Activated T-cell treated with anti-CD3 and anti-CD28 coated beads, Interleukin-2, amount 50 U/mL, for 72 hours (primary cell): ENCODE measurements at places on chromosomes 3 and 15. TPM values are rescaled to one million over a fixed set of nuclear protein-coding genes. Genes with fewer than 3 reads are reported as not detected.

SUSD5 gene
- not detected for total RNA-seq

ANKUB1 gene
- total RNA-seq: not detected

- H3K27me3 ChIP-seq: no peaks in the 10 kb centered on the region
- no peak overlapping the region for H3K4me3 ChIP-seq
- no peak for DNase-seq
- no peaks in the 10 kb centered on the region for H3K4me1 ChIP-seq
- H3K36me3 ChIP-seq: no peaks in the 10 kb centered on the region
- H3K27ac ChIP-seq: no peak overlapping the region
Measured at GRCh38 chr3:50164481-50164880, 9.4 kb downstream of the SEMA3F start.

DNA sequence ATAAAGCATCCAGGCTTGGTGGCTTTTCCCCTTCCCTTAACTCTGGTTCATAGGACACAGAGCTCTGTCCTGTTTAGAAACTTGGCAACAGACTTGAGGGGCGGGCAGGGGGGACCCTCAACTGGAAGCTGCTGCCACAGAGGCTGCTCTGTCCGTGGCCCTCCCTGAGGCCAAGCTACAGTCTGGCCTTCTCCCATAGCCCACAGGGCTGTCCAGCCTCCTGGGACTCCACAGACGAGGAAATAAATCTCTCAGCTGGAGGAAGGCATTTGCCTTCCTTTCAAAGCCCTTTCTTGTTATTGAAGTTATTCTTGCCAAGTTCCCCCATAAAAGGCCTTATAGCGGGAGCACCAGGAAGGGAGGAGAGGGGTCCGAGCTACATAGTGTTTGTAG is 248.8 kb upstream of the TPM1 start:
- no peaks in the 10 kb centered on the region for H3K36me3 ChIP-seq
- DNase-seq: no peak
- no peaks in the 10 kb centered on the region for H3K4me1 ChIP-seq
- H3K4me3 ChIP-seq: no peak overlapping the region
